Stimulated activated CD4-positive, alpha-beta T cell treated with anti-CD3 and anti-CD28 coated beads, Interleukin-1b, Interleukin-23, amount 100 ng/mL, for 1 hour (primary cell): ENCODE measurements at places on chromosomes 4 and X.

DNA sequence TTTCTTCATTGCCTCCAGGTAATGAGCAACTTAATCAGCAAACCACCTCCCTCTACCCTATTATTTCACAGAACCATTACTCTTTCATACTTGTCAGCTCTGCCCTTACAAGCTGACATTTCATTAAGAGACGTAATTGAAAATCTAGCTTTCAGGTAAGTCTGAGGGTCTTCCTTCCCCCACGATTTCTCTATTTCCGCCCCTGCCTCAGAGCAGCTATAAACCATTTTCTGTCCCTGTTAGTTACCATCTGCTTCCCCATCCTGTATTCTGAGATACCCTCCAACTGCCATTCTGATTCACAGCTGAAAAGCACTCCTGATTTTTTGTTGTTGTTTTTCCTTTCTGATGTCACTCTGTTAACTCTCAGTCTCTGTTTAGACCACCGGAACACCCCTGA lies 37.1 kb downstream of the SH3RF1 start:
- no peak for DNase-seq

- DNase-seq = no peak
Observed at GRCh38 chr4:91267543-91267942, 1036.2 kb upstream of the GRID2 start.

DNA sequence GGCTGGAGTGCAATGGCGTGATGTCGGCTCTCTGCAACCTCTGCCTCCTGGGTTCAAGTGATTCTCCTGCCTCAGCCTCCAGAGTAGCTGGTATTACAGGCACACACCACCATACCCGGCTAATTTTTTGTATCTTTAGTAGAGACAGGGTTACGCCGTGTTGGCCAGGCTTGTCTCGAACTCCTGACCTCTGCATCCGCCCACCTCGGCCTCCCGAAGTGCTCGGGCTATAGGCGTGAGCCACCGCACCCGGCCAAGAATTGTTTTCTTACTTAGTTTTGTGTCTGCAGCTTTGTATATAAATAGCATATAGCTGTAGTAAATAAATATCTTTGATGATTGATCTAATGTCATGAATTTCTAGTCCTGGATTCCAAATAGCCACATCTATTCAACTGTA lies 81.1 kb downstream of the IL1RAPL1 start:
- no peak for DNase-seq

- no peak for DNase-seq
Observed at GRCh38 chrX:34559325-34559724, 97.8 kb downstream of the TMEM47 start.

DNA sequence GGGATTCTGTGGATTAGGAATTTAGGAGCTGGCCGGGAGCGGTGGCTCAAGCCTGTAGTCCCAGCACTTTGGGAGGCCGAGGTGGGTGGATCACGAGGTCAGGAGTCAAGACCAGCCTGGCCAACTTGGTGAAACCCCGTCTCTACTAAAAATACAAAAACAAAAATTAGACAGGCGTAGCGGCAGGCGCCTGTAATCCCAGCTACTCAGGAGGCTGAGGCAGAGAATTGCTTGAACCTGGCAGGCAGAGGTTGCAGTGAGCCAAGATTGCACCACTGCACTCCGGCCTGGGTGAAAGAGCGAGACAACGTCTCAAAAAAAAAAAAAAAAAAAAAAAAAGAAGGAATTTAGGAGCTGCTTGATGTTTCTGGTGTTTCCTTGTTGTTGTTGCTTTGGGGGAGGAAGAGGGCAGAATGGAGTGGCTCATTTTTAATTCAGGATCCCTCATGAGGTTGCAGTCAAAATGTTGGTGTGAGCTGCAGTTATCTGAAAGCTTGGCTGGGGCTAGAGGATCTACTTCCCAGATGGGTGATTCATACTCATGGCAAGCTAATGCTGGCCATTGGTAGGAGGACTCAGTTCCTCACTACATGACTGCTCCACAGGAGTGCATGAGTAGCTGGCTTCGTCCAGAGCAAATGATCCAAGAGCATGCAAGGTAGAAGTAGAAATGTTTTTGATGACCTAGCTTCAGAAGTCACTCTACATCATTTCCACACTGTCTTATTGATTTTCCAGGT lies 26.5 kb upstream of the JADE1 start:
- DNase-seq = no peak

GRCh38 chrX:155744534-155744933 lies 131.8 kb upstream of the TMLHE start:
- no peak for DNase-seq

DNA sequence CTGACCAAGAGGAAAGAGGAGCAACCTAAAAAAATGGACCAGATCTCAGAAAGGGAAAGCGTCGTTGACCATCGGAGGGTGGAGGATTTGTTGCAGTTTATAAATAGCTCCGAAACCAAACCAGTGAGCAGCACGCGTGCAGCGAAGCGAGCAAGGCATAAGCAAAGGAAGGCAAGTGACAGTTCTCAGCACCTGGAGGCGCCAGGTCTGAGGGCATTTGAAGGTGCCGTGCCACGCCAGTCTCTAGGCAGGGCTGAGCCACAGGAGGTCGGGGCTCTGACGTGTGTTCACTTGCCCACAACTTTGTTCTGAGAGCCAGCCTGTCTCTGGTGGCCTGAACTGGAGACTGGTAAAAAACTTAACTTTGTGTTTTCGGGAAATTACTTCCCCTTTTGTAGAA lies 59.7 kb downstream of the TNIP2 start:
- no peak for DNase-seq

- no peak for DNase-seq
Observed at GRCh38 chr4:149466446-149466845, 349.2 kb downstream of the IQCM start.

DNA sequence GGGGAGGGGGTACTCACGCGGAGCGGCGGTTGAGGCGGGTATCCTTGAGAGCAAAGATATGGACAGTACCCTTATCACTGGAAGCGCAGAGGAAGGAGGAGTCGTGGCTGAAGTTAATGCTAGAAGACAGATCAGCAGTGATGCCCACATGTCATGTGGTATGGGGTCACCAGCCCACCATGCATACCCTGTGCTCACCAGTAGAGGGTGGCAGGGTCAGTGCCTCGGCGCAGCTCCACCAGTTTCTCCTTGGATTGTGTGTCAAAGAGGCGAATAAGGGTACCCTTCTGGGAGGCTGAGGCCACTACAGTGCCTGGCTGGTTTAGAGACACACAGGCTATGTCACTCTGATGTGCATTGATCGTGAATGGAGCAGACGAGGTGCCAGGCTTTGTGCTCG lies 1.5 kb upstream of the PRAF2 start:
- no peak for DNase-seq

DNA sequence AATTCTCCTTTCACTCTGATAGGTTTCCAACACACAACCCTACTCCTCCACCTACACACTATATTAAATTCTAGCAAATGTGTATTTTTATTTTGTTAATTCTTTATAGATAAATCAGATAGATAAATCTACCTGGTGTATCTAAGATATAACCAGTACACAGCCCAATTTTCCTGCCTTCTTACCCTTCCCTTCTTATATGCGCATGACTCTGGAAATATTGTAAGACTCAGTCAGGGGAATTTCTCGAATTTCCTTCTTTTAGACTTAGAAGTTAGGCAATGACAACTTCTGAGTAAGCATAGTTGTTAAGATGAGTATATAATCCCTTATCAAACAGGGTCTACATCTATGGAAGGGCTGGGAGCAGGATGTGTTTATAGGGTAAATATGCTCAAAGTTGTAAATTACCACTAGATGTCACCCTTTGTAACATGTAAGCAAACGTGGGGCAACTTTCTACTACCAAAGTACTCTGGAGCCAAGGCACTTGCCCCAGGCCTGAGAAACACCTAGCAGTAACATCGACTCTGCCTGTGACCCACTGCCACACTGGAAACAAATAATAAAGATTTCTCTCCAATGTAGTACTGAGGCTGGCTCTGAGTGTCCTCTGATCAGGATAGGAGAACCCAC lies 444.7 kb downstream of the IQCM start:
- no peak for DNase-seq

DNA sequence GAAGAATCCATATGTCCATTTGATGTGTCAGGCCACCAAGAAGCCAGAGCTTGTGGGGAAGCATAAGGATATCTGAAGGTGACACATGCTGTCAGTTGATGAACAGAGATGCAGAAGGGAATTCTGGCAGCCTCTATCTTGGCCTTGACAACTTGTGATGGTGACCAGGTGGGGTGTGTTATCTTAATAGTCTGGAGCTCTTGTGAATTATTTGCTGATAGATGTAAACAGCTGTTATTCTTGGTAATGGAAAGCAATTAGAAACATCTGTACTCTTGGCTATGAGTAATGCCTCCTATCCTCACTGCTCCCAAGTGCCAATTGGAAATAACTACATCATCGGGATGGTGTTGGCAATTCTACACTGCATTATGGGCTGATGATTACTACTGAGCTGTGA lies 51.9 kb downstream of the NAA11 start:
- DNase-seq = no peak

DNA sequence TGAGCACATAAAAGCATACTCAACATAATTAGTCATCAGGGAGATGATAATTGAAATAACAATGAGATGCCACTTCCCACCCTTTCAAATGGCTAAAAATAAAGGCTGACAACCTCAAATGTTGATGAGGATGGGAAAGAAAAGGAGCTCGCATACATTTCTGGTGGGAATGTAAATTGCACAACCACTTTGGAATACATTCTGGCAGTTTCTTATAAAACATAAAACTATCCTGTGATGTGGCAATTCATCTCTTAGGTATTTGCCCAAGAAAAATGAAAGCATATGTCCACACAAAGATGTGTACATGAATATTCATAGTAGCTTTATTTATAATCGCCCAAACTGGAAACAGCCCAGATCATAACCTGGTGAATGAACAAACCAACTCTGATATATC lies 687 bp upstream of the ZNF275 start:
- DNase-seq = no peak

GRCh38 chr4:93835929-93836328 lies 7.4 kb downstream of the ATOH1 start:
- DNase-seq = no peak

DNA sequence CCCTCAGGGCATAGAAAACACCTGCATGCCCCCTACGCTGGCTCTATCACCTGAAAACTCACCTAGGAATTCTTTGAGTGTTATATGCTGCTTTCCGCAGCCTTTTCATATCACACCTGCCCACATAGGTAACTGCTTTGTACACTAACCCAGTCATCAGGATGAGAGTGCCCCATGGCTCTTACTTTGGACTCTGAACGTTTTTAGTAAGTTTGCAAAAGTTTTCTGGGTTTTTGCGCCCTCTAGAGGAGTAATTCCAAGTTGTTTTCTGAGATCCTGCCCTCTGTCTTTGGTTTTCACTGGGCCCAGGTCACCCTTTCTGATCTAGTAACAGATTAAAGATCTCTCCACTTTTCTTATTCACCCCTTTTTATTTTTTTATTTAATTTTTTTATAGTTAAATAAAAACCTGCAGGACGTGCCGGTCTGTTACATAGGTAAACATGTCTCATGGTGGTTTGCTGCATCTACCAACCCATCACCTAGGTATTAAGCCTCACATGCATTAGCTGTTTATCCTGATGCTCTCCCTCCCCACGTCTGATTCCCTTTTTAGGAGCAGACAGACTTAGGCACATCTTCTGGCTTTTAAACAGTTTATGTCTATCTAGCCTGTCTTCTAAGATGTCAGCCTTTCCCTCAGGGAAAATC lies 139.2 kb downstream of the NWD2 start:
- DNase-seq = no peak

GRCh38 chr4:17490575-17491059 lies 21.3 kb downstream of the QDPR start:
- DNase-seq = no peak

GRCh38 chr4:3651267-3651845 lies 114.8 kb upstream of the ADRA2C start:
- DNase-seq = no peak

- DNase-seq = no peak
Observed at GRCh38 chrX:21744721-21745120, 13.2 kb downstream of the SMPX start.

DNA sequence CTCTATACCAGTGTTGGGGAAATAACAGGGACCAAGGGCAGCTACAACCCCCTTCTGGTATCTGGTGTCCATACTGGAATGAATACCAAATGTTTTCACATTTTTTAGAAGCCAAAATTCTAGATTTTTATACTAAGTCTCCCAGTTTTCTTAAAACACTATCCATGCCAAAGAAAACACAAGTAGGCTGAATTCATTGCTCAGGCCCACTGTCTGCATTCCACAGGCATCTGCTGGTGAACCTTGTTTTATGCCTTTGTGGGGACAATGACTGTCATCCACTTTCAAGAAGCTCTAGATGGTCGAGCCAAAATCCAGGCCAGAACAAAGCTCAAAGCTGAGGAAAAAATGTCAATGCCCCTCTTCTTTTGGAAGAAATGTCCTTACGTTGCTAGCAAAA lies 213.4 kb upstream of the RASGEF1B start:
- no peak for DNase-seq

GRCh38 chr4:189767941-189768340 lies 172.7 kb upstream of the FRG1 start:
- DNase-seq = no peak

DNA sequence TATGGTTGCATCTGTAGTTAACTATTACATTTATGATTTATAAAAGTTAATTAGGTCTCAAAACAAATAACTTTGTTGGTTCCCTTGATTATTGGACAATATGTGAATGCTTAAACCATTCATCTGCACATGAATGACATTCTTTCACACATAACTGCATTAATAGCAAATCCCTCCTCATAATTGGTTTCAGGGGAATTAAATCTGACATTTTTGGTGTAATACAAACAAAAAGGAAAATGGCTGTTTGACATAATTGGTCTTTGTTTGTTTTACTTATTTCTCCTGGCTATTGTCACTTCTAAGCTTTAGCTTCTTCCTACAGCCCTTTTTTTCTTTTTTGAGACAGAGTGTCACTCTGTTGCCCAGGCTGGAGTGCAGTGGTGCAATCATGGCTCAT lies 71.9 kb downstream of the TBC1D9 start:
- DNase-seq = no peak

- DNase-seq = no peak
Observed at GRCh38 chrX:13428053-13428786, 108.4 kb upstream of the ATXN3L start.

DNA sequence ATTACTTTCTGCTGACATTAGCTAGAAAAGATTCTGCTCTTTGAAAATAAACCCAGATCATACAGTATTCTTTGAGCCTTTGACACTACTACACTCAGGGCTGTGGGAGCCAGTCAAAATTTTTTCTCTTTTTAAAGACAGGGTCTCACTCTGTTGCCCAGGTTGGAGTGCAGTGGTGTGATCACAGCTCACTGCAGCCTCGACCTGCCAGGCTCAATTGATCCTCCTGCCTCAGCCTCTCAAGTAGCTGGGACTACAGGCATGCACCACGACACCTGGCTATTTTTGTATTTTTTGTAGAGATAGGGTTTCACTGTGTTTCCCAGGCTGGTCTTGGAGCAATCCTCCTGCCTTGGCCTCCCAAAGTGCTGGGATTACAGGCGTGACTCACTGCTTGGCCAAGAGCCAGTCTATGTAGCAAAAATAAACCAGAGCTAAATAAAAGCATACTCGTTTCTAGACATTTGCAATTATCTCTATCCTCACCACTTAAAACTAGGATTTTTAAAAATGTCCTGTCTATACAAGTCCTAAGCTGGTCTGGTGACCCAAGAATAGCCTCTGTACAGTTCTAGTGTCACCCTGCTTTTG lies 43.2 kb downstream of the AKAP4 start:
- no peak for DNase-seq

GRCh38 chr4:163003979-163004378 lies 162.7 kb downstream of the NAF1 start:
- no peak for DNase-seq
